ENCODE measurements at places on chromosomes 6 and 20.

DNA sequence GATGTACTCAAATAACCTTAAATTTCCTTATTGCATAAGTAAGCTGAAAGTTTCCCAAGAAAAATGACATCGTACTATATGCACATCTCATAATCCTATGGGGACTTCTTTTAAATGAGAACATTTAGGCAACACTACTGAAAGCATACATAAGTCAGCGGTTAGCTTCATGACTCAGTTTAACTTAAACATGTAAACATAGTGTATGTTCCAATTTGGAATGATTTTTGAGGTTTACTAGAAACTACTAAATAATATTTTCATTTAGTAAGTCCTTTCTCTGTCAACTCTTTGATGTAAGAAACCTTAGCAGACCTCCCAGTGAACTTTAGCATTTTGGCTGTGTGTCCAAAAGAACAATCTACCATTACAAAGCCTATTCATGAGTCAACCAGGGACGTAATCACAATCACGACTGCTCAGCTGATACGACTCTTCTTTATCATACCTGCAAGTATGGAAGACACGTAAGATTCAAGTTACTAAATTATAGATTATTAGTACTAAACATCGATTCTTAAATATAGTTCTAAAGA, 19.3 kb downstream of the HIVEP2 start:
- DNase-seq: no peak

GRCh38 chr6:43989581-43990146, 137.6 kb downstream of the MRPL14 start:
- no peak for DNase-seq

- no peak for DNase-seq
These were observed 17.3 kb downstream of the FOXA2 start for GRCh38 chr20:22566876-22567658.

DNA sequence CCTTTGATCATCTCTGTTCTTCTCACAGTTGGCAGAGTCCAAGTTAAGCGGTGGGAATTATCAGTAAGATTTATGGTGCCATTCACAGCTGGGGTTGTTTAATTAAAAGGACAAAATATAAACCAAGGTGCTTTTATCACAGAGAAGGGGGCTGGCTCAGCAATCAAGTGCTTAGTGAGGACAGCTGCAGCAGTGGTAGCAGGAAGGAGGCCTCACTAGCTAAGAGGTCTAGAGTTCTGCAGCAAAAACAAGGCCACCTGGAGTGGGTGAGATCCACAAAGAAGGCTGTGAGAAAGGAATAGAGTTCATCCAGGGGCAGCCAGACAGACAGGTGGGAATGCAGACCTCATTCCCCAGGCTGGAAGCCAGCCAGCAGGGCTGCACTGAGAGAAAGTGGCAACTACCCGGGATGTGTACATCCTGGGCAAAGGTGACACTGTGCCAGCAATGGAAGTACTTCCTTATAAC, 37.1 kb downstream of the PIGU start:
- DNase-seq: no peak

GRCh38 chr6:11766043-11766442, 12.6 kb downstream of the ADTRP start:
- DNase-seq: no peak

All from cerebellar nuclear complex (tissue), 1 donor.